SHP77 (cell line): ENCODE measurements at places on chromosomes 3 and 15.

DNA sequence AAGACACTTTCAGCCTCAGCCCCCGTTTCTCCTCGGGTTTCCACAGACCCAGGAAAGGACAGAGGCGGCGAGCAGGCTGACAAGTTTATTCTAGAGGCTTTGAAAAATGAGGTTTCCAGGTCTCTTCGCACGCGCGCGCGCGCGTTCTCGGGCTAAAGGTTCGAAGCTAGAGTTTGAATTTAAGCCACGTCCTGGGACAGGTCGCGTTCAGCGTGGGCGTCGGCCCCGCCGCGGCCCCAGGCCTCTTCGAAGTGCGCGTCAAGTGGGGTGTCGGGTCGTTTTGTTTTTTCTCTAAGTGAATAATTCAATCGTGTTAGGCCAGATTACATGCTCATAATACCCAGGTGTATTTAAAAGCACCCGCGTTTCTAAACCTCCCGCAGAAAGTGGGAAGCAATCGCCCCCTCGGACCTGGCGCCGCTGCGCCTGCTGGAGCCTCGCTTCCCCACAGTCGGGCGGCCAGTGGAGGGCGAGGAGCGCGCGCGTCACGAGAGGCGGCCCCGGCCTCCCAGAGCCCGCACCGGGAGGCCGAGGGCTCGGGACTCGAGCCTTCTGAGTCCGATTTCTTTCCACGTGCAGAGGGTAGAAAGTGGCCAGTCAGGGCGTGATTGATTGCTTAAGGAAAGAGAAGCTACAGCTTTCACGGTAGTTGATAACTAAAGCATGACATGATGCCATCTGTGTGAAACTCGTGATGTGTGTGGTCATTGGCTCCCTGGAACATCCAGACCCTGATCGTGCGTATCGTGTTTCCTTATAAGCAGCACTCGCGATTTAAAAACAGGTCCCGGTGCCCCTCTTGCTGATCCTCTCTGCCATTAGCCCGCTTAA, 15.8 kb upstream of the SOX2 start:
- DNase-seq = no peak

- no peak for DNase-seq
Measured at GRCh38 chr15:100944244-100944895, 25.2 kb downstream of the LRRK1 start.

GRCh38 chr3:136074546-136075170, 109.1 kb downstream of the PPP2R3A start:
- DNase-seq = no peak

DNA sequence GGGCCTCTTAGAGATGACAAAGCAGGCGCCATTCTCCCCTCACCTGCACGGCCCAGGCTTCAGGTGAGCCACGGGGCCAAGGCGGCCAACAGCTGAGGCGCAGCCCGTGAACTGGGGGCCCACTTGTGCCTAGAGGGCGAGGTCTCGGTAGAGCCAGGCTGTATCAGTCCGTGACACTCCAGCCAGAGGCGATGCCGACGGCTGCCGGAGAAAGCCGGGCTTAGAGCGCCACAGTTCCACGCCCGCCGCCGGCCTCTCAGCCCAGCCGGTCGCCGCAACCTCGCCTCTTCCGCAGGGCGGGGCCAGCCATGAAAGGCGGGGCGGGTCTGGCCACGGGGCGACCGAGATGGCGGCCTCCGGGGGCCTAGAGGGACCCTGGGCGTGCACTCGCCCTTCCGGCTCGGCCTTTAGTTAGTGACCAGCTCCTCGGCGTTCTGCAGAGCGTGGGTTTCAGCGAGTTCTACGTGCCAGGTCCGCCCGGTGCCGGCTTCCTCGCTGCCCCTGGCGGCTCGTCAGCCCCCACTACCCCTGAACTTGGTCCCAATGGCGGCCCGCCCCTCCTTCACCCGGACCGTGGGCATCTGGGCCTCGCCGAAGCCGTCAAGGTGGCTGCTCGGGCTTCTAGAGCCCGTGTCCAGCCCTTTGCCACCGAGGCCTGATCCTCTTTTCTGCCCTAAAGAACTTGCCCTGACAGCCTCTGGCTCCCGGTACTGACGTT, at the start of gene ZNF621:
TSS of gene ZNF621 (plus strand) at position 393 of the 718 bp plus-strand sequence. CDS start 881 bp downstream, outside the sequence.
- DNase-seq = peak; percentile 80

- no peak for DNase-seq
Measured at GRCh38 chr15:73564255-73564654, 68.9 kb downstream of the NPTN start.

- no peak for DNase-seq
Measured at GRCh38 chr3:68878962-68879361, 53.4 kb downstream of the TAFA4 start.

GRCh38 chr15:52343831-52344230, 48.2 kb upstream of the MYO5C start:
- DNase-seq = no peak

DNA sequence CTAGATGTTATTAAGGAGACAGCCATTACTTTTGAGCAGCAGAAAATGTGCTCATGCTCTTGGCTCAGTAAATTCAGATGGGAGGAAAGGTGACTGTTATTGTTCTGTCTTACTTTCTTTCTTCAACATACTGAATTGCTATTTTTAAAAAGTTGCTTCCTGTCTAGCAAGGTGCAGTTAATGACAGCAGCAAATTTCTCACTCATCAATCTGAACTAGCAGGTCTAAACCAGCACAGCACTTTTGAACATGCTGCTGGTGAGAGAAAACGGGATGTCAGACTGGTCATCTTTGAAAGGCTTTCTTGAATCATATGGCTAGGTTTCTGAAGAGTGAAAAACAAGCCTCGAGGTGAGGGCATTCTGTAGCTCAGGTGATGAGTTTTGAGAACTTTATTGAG, 384.7 kb downstream of the MFSD1 start:
- no peak for DNase-seq

DNA sequence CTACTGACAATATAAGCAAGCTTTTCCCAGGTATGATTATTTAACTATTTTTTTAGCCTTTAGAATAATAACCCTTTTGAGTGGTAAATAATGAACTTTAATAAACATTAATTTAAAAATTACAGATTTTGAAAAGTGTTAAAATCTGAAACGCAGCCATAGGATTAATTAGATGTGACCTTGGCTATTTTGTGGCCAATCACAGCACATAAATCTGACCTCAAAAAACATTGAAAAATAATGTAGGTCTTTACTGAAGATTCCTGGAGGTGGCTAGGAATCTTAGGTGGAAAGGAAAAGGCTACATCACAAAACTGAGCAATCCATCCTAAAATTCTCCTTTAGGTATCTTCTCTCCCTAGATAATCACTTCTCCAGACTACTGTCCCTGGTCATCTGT, 18.1 kb downstream of the SCG3 start:
- no peak for DNase-seq

DNA sequence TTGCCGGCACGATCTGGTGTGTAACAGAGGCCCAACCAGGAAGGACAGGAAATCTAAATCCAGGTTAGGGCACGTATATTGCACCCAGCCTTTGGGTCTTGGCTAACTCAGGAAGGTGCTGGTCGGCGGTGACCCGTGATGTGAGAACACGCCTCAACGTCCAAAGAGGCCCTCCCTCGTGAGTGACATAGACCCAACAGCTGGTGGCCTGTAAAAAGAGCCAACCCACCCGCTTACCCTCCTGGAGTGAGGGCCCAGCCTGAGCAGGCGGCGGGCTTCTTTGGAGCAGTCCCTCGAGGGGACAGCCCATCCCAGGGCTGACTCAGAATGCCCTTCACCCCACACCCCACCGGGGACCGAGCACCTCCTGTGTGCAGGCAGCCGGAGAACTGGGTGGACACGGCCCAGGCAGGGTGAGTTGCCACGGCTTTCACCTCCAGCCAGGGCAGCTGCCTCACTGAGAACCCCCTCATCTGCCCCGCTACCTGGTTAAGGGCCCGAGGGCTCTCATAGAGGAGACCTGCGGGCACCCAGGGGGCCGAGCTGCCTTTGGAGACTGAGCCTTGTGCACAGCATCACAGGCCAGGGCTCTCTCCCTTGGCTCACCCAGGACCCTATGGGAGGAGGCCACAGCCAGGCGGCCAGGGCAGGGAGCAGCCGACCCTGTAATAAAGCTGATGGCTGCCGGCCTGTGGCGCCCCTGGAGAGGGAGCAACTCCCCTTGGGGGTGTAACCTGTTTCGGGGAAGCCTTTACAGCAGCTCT, 41.8 kb downstream of the ZNF710 start:
- no peak for DNase-seq

DNA sequence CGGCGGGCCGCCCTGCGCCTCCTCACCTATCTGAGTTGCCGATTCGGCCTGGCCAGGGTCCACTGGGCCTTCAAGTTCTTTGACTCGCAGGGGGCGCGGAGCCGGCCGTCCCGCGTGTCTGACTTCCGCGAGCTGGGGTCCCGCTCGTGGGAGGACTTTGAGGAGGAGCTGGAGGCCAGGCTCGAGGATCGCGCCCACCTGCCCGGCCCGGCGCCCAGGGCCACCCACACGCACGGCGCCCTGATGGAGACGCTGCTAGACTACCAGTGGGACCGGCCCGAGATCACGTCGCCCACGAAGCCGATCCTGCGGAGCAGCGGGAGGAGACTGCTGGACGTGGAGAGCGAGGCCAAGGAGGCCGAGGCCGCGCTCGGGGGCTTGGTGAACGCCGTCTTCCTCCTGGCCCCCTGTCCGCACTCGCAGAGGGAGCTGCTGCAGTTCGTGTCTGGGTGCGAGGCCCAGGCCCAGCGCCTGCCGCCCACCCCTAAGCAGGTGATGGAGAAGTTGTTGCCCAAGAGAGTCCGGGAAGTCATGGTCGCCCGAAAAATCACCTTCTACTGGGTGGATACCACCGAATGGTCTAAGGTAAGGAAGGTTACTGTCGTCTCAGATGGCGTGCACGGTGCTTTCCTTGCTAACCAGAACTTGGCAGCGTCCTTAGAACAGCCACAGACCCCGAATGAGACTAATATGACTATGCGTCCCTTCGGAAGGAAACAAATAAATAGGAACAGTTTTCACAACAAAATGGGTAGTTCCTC, 567 bp downstream of the TICRR start:
- no peak for DNase-seq

- DNase-seq = no peak
Measured at GRCh38 chr3:127410678-127411077, 122.8 kb upstream of the PRR20G start.

DNA sequence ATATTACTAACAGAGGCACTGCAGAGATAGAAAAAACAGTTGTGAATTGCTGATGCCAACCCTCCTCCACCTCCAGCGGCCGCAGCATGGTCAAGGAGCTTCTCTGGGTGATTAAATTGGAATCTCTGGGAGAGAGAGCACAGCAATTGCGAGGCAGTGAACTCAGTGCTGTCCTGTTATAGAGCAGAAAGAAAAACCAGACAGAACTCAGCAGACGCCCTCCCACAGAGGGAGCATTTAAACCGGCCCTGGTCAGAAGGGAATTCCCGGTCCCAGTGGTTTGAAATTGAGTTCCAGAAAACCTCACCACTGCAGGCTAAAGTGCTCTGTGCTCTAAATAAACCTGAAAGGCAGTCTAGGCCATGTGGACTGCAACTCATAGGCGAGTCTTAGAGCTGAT, 175.4 kb downstream of the SQOR start:
- no peak for DNase-seq

GRCh38 chr3:98329392-98330124, 24.1 kb upstream of the OR5K4 start:
- DNase-seq = peak; percentile 78

DNA sequence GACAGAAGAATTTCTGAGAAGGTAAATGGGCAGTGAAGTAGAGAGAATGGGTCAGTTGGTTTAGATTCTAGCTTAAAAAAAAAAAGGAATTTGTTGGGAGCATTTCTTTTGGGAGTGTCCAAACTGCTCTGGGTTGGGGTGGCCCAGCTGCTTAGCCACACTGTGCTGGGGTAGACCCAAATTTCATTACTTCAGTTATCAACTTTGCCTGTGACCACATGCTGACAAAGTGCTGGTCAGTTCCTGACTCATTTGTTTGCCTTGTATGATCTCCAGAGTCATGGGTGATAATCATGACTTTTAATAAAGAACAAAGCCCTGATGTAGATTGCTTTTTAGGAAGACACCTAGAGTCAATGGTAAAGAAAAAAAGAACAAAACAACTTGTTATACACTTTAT, 121.5 kb upstream of the FGF7 start:
- no peak for DNase-seq

GRCh38 chr3:71436337-71436736, 147.2 kb downstream of the FOXP1 start:
- DNase-seq = no peak

DNA sequence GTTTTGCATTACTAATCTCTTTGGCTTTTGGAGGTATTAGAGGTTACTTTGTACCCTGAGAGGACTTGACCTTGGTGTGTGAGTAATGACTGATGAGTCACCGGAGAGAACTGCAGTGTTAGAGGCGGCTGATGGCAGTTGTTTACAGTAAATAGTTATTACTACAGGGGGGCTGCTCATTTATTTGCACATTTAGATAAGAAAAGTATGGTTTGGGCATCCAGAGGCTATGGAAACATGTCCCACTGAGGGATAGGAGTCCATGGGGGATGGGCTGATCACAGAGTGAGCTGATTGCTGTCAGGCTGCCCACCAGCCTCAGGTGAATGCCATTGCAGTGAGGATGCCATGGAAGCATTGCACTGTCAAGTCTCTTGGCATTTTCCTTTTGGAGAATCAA, 17.3 kb upstream of the STAC start:
- DNase-seq = no peak

GRCh38 chr3:65356331-65357248, 668.8 kb upstream of the ADAMTS9 start:
- DNase-seq = no peak

- no peak for DNase-seq
Measured at GRCh38 chr3:10339376-10339955, 18.6 kb upstream of the SEC13 start.

- DNase-seq = no peak
Measured at GRCh38 chr3:66237552-66237951, 16.8 kb downstream of the SLC25A26 start.

DNA sequence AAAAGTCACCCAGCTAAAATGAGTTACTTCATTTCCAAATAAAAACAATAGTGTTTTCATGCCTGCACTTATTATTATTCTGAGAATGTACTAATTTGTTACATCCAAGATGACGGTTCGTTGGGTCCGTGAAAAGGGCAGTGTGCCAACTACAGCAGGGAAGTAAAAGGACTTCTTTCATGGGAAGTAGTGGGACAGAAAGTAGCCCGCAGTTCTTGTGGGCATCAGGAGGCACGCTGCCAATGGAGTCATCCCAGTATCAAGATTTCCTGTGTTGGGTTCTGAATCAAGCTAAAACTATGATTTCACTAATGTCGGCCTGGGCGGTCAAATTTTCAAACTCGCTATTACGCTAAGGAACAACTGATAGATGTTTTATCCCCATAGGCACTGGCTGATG, 254.5 kb upstream of the SOX2 start:
- DNase-seq = no peak

GRCh38 chr15:60651734-60652141, 172.8 kb upstream of the ICE2 start:
- peak; percentile 21 for DNase-seq

- no peak for DNase-seq
Measured at GRCh38 chr3:168021737-168022450, 73.8 kb downstream of the GOLIM4 start.

GRCh38 chr3:110384601-110385000, 687.0 kb upstream of the NECTIN3 start:
- no peak for DNase-seq

DNA sequence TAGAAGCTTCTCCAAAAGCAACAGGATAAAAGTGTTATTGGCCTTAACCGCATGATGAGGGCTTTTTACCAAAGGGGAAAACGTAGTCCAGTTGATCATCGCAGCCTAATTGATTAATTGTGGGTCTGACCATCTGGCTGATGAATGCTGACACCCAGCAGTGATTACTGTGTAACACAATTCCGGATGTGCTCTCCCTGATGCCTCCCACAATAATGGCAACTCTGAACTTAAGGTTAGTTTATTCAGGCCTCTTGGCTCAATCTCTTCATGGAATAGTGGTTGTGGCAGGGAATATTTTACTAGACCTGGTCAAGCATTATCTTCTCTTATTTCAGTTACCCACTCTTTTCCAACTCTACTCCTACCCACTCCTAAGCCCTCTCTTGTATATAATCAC, 332.9 kb downstream of the TIGIT start:
- no peak for DNase-seq
